ENCODE measurements at places on chromosomes 16 and 17. TPM values are rescaled to one million over a fixed set of nuclear protein-coding genes. Genes with fewer than 3 reads are reported as not detected.

GRCh38 chr16:86306011-86306644 is 204.2 kb upstream of the FOXF1 start:
- no peak for DNase-seq

STAT5B gene
- polyA plus RNA-seq = 37.4 TPM

NCBP3 gene
- polyA plus RNA-seq = 21.0 TPM

- DNase-seq = no peak
Measured at GRCh38 chr16:88806491-88807111, 3.0 kb downstream of the CDT1 start.

DNA sequence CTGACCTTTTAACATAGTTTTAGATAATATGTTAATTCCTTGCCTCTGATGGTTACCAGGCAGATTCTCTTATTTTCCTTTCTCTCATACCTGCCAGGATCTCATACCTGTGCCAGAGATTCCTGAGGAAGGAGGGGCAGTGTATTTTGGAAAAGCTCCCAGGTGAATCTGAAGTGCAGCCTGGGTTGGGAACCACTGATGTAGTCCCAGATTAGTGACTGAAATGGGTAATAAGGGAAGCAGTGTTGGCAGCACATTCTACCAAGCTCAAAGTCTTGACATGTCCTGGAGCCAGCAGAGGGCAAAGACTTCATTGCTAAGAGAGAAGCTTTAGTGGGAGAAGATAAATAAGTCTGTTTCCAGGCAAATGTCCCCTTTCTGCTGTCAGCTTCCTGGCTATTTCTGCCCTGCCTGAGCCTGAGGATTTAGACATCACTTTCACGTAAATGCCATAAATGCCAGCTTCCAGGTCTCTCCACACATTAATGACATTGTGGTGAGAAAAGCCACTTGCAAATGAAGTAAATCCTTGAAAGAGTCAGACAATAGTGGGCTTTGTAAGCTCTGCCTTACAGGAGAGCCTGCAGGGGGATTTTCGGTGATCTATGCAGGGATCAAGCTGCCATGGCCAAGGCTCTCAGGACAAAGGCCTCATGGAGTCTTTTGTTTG is 40.9 kb upstream of the C16orf78 start:
- no peak for DNase-seq
